Activated CD8-positive, alpha-beta memory T cell treated with anti-CD3 and anti-CD28 coated beads for 4 hours (primary cell): ENCODE measurements at places on chromosomes 6 and 20.

DNA sequence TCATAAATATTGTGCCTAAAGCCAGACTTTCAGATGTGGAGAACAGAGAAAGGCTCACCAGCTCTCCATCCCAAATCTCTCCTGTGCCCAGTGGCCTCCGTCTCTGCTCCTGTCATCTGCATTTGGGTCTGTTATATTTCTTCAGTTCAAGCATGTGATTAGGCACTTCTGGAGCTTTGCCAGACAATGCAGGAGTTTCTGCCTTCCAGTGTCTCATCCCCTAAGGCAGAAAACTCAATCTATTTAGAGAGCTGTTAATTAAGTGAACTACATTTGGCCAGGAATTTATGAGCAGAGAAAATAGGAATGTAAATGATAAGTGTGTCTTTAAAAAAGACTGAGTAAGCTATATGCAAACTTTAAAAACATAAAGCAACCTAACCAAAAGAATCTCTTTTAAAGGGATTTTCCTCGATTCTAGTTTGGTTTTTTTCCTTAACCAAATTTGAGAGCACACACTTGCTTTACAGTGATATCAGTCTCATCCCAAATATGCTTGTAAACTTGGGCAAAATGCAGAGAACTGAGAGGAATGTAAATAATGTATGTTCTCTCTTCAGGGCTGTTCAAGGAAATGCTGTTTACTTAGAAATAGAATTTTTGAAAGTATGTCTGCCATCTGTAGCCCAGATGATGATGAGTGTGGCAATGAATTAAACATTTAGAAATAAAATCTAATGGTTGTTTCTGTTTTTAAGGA lies 113.9 kb downstream of the ELOVL4 start:
- no peak for DNase-seq

GRCh38 chr6:169232507-169232931 lies 21.1 kb downstream of the THBS2 start:
- no peak for DNase-seq

DNA sequence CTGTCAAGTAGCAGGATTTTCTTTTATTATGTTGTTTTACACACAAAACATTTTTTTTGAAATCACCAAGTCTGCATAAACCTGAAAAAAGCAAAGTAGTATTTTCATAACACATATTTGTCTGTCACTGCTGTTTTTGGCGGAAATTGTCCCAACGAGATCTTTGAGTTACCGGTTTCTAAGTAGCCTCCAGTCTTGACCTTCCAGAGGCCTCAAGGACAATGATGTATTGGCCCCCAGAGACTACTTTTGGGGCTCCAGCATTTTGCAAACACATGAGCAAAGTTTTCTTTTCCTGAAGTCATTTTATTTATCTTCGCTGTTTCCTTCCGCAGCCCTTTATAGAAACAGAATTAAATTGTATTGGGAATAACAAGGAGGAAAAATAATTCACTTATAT lies 862.6 kb downstream of the KIF16B start:
- DNase-seq = no peak

DNA sequence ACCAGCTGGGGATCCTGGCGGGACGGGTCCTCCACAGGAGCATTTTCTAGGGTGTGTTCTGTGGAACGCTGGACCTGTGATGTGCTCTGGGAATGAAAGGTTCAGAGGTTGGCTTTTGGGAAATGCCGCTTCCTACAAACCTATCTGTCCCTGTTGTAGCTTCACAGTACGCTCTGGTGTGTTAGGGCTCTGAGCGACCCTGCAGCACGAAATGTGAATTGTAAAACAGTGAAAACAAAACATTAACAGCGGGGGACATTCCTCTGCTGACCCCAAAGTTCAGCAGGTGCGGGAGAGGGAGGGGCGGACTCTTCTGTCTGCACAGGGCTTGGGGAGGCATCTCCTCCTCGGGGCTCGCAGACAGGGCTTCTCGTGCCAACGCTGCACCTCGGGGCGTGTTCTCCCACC lies 155.9 kb downstream of the NRN1 start:
- no peak for DNase-seq

GRCh38 chr6:34213772-34214171 lies 22.9 kb upstream of the HMGA1 start:
- no peak for DNase-seq

GRCh38 chr6:15410126-15410391 lies 164.2 kb downstream of the JARID2 start:
- DNase-seq = no peak

DNA sequence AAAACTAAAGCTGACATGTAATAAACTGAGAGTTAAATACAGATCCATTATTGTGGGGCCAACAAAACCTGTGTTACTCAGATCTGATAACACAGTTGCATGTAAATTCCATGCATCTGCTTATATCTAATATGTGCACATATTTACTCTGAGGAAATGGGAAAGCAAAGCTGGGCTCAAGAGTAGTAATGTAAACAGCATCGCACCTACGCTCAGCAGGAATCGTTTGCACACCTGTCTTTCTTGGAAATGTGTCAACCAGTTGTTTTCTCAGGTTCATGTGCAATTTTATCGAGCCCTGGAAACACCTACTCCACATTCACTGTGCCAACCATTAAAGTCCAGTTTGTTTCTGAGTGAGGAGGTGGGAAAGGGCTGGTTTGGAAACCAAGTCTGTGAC lies 80.3 kb upstream of the CNKSR3 start:
- DNase-seq = no peak

DNA sequence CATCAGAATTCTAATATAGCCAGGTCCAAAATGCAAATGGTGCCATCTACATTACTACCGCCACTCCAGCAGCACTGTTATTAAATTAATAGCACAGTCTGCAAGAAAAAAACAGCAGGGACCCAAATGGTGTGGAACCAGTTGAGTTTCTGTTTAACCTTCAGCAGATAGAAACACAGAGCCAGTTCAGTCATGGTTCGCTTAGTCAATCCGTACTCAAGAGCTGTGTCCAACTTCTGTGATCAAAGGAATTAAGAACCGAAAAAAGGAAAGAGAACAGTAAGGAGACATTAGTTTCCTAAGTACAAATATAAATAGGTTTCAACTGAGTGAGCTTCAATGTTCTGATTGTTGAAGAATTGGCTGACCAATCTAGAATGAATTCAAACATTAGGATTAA lies 107.7 kb downstream of the TRDN start:
- DNase-seq = no peak

DNA sequence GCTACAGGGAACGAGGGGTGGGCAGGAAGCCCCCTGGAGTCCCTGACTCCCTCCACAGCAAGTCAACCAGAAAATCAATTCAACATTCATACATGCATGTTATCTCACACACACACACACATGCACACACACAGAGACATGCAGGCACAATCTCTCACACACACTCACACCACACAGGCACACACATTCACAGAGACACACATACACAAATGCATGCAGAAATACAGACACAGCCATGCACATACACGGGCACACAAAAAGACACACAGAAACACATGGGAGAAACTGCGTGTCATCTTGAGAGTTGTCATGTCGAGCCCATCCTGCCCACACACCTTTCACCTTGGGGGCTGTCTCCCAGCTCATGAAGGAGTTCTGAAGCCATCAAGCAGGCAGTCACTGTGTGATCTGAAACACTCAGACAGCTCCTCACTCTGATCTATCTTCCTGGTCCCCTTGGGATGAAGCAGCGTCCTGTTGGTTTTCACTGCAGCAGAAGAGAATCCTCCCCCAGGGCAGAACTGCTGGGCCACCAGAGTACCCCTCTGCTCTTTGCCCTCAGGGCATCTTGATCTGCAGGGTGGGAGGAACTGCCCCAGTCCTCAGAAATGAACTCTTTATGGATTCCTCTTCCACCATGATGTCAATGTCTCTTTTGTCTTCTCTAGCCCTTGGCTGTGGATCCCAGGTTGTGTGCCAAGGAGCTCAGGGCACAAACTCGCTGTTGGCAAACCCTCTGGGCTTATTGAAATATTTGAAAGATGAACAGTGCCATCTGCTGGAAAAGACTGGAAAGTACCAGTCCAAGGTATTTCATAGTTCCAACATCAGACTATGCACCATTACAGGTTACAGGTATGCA lies 8.8 kb downstream of the RAET1L start:
- DNase-seq = no peak

DNA sequence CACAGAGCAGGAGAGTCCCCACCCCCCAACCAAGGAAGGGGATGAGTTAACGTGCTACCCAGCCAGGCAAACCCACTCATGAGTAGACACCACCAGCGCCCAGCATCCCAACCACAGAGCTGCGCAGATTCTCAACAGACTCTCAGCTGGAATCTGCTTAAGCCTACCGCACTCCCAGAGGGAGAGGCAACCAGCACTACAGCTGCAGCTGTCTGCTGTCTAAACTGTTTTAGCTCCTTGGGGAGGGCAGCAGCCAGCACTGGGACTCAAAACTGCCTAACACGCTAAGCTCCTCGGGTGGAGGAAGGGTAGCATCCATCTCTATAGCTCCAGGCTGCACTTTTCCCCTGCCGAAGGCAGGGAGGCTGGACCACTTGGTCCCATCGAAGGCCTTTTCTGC lies 539.8 kb downstream of the EPHA7 start:
- DNase-seq = no peak

DNA sequence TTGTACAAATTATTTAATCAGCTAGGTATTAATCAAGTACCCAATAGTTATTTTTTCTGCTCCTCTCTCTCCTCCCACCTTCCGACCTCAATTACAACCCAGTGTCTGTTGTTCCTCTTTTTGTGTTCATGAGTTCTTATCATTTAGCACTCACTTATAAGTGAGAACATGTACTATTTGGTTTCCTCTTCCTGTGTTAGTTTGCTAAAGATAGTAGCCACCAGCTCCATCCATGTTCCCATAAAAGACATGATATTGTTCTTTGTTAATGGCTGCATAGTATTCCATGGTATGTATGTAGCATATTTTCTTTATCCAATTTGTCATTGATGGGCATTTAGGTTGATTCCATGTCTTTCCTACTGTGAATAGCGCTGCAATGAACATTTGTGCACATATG lies 652.8 kb upstream of the CITED2 start:
- no peak for DNase-seq

GRCh38 chr6:47336334-47336733 lies 26.6 kb upstream of the TNFRSF21 start:
- no peak for DNase-seq

DNA sequence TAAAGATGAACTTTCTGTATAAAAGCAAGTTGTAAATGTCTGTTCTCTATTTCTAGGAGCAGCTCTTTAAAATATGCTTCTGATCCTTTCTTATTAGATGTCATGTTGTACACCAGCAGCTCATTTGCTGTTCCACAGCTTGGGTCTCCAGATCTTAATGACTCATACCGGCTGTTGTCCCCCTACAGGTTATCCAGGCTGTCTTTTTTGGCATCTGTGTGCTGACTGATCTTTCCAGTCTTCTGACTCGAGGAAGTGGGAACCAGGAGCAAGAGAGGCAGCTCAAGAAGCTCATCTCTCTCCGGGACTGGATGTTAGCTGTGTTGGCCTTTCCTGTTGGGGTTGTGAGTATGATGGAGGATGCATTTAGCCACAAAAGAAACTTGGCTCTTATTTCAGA lies 76.0 kb downstream of the AIG1 start:
- no peak for DNase-seq

GRCh38 chr20:32314768-32315167 lies 37.3 kb downstream of the KIF3B start:
- DNase-seq = no peak

DNA sequence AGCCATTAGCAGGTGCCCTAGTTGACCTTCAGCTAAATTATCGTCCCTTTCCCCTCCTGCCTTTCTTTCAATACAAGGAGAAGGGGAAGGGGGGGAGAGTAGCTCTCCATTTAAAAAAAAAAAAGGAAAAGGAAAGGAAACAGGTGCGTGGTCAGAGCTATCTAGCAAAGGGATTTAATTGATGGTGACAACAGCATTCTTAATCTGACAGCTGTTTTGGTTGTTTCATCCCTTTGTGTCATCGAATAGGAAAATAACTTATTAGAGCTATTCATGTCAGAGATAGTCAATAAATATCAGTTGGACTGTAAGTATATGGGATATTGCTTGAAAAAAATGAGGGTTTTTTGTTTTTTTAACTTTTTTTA lies 195.2 kb upstream of the SASH1 start:
- DNase-seq = no peak

DNA sequence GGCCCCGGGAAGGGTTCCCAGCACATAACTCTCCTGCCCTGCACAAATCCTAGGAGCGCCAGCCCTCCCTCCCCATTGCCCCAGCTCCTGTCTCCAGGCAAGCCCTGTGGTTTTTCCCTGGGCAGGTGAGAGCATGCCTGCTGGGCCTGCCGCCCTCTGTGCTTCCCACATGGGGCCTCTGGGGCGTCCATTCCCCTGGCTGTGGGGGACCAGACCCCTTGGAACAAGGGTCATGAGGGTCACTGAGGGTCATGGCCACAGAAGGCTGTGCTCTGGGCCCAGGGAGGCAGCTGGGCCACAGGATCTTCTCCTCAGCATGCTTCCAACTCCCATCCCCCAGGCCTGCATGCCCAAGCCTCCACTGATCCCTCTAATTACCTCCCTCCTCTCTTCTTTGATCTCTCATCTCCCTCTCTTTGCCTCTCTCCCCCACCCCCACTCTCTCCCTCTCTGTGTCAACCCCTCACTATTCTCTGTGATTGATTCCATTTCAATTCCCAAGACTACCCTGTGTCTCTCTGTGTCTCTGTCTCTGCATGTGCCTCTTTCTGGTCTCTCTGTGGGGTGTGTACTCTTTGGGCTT lies 6.1 kb downstream of the MDFI start:
- DNase-seq = no peak

- DNase-seq = no peak
These were observed 59.7 kb downstream of the KIF13A start for GRCh38 chr6:17927705-17928104.

- DNase-seq = no peak
These were observed at the start of gene DEFB112 for GRCh38 chr6:50049829-50050228. Gene DEFB112, minus strand, starts transcription at chr6:50049929. Its CDS starts 60 bp downstream, at chr6:50049869.
